ENCODE measurements at places on chromosomes 16 and 17.

DNA sequence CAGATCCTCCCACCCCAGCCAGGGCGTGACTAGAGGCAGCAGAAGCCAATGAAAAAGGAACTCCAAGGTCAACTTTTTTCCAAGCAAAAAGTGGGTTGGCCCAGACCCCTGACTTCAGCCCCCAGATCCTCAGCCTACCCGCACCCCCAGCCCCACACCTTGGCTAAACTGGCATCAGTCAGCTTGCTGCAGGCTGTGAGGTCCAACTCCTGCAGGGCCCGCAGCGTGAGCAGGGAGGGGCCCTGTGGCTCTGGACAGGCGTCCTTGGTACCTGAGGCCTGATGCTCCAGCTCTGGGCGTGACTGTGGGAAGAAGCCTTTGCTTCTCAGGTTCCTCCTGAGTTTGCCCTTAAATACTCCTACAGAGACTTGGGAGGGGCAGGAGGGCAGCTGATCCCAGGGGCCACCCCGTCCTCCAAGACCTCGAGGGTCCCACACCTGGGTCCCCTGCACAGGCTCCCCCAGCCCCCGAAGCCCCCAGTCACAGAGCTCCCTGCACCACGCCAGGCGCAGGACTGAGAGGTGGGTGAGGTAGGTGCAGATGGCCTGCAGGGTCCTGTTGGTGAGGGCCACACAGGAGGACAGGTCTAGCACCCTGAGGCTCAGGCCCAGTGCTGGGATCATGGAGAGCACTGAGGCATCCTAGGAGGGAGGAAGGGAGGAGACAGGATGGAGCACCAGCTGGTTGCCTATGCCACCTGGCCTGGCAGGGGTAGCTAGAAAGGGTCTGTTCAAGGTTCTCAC, 9.4 kb downstream of the ELMO3 start:
- no peak for DNase-seq

DNA sequence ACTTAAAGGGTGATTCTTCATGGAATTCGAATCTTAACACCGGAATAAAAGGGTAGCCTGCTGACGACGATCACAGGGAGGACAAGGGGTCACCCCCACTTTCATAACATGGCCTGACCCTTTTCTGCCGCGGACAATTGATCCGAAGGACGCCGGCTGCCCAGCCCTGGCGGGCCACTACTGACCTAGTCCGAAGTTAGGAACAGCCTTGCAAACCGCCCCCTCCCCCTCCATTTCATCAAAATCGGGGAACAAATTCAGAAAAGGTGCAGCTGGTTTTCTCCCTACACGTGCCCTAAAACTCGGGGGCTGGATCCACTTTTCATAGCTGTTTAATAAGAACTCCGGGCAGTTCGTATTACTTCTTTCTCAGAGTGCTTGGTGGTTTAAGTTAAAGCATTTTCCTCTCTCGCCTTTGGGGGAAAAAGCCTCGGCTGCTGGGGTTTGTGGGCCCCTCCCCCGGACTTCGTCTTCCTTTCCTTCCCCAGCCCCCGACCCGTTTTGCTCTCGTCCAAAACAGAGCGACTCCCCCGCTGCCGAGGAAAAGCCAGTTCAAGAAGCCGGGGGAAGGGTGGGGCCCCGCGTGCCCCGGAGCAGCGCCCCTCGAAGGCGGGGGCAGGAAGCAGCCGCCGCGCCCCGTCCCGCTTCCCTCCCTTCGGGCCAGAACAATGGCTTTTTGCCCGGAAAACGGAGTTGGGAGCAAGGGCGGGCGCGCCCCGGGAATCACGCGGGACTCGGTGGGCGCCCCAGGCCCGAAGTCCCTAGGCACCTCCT, 641 bp upstream of the CBX2 start:
- DNase-seq: no peak

DNA sequence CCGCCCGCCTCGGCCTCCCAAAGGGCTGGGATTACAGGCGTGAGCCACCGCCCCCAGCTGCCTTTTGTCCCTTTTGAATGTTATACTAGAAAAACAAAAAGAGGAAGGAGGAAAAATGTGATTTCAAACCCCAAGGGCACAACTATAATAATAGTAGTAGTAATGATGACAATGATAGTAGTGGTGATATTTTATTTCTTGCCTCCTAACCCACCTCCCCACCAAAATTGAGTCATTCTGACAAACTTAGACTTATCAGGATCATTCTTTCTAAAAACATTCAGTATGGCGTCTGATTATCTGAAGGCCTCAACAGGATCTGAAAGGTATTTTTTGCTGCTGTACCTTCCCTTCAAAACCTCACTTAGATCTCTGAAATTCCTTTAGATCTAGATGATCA, 13.6 kb downstream of the GPATCH8 start:
- no peak for DNase-seq

DNA sequence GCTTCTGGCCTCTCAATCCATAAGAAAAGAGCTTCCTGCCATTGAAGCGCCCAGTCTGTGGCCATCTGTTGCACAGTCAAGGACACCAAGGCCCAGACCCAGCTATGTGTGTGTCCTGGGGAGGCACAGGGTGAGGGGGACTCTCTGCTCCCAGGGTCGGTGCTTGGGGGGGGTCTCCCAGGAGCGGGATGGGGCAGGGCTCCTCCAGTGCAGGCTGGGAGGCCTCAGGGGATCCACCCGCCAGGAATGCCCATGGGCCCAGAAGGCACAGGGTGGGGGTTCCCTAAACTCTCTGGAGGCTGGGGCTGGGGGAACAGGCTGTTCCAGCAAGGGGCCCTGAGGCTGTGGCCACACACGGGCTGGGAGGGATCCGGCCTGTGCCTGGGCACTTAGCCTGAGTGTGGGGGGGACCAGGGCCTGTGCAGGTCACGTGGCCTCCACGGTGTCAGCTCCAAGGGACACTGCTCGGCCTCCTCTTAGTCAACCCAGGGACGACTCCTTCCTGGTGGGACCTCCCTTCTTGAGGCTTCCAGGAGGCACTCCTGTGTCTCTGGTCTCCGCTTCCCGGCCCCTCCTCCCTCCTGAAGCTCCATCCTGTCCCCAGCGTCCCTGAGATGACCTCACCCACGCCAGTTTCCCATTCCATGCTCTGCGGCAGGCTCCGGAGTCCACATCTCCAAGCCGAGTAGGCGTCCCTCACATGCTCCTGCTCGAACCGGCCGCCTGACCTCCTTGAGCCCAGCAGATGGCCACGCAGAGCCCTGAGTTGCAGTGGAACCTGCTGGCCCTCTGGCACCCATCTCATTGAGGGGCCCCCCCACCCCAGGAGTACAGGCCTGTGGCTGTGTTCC, 23.1 kb upstream of the BAHCC1 start:
- no peak for DNase-seq

DNA sequence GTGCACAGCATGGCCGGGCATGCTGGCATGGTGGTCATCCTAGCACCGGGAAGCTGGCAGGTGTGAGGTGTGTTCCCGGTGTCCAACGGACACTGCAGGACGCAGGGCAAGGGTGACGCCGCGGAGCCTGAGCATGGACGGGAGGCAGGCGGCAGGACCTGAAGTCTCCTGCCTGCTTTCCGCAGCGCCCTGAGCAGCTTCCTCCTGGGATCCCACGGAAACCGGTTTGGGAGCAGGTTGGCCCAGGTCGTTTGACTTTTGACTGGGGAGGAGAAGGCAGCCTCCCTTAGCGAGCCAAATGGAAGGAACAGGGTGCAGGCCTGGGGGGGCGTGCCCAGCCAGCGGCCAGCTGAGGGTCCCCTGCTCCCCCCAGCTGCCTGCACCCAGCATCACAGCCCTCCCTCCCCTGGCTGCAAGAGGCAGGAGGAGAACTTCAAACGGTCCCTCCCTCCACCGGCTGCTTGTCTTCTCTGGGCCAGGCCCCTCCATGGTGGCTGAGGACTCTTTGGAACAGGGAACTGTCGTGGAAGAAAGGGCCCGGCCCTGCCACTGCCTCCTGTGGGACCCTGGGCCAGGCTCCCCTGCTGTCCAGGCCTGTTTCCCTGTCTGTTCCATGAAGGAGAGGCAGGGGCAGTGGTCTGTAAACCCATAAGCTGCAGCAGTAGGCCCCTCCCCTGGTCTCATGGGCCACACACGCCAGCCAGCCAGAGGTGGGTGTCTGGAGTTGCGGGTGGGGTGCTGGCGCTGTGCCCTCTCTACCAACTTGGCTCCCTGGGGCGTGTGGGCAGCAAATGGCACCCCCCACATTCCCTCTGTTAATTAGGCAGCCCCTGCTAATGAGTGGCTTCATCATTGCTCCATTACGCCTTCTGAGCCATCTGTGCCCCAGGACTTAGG, 7.8 kb upstream of the ADGRG1 start:
- no peak for DNase-seq

DNA sequence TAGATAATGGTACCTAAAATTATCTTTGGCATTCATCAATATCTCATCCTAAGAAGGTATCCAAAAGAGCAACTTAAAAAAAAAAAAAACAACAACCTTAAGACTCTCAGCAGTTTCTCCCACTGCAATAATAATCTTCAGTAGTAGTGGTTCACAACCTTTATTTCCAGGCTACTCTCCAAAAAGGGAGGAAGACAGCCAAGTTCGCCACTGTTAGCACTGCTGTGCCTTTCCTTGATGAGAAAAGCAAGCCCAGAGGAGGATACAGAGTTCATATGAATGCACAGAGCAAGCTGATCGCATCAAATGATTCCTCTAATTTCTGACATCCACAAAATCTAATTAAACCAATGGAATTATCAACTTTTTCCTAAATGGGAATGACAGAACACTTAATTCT, 199.4 kb downstream of the AATF start:
- no peak for DNase-seq

DNA sequence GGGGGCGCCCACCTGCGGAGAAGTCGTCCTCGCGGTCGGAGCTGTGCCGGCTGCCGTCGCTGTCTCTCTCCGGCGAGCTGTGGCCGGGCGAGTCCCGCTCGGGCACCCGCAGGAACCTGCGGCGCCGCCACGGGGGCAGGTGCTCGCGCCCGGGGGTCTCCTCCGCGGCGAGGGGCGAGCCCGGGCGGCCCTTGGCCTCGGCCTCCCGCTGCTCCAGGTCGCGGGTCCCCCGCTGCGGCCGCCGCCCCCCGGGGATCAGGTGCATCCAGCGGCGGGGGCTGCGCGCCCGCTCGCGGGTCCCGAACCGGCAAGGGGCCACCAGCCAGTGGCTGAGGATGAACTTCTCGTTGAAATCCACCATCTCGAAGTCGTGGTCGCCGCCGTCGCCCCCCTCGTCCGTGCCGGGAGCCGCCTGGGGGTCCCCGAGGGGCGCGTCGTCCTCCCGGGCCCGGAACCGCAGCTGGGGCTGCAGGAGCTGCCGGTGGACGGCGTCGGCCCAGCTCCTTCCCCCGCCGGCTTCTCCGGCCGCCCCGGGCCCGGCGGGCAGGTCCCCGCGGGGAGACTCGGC, 41.4 kb upstream of the BHLHA9 start:
- no peak for DNase-seq

DNA sequence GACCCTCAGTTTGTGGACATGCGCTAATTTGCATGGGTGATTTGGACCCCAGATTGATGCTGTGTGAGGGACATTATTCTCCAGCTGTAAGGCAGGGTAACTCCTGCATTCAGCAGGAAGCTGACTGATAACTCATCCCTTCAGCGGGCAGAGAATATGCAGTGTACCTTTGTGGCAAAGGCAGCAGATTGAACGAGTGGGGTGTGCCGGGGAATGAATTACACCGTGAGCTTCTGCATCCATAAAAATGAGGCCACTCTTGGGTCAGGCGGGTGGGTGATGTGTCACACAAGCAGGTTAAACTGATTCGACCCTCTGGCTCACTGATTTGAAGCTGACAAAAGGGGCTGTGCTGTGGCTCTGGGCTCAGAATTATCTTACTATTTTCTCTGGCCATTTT, 128.9 kb upstream of the PMFBP1 start:
- DNase-seq: no peak

DNA sequence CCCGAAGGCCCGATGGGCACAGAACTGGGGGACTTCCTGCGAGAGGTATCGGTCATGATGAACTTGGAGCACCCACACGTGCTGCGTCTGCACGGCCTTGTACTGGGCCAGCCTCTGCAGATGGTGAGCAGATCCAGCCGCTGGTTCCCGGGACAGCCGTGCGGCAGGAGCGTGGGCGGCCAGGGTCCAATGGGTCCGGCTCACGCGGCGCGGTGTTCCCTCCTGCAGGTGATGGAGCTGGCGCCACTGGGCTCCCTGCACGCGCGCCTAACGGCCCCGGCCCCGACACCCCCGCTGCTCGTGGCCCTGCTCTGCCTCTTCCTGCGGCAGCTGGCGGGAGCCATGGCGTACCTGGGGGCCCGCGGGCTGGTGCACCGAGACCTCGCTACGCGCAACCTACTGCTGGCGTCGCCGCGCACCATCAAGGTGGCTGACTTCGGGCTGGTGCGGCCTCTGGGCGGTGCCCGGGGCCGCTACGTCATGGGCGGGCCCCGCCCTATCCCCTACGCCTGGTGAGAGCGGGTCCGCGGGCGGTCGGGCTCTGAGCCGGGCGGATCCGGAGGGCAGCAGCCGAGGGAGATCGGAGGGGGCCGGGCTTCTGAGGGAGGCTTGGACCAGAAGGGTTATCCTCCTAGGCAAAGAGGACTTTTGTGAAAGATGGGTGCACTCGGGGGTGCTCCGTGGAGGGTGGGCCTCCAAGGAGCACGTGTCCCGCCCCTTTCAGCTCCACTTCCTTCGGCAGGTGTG, 3.0 kb downstream of the TNK1 start:
- DNase-seq: peak; percentile 63

- no peak for DNase-seq
These were observed 1447.4 kb upstream of the GOT2 start for GRCh38 chr16:60181536-60181935.

- no peak for DNase-seq
These were observed 58.6 kb upstream of the TNRC6A start for GRCh38 chr16:24670623-24671454.

- no peak for DNase-seq
These were observed 23.0 kb downstream of the TSPOAP1 start for GRCh38 chr17:58305626-58306025.

GRCh38 chr17:79647456-79647915, 36.6 kb upstream of the RBFOX3 start:
- DNase-seq: no peak

DNA sequence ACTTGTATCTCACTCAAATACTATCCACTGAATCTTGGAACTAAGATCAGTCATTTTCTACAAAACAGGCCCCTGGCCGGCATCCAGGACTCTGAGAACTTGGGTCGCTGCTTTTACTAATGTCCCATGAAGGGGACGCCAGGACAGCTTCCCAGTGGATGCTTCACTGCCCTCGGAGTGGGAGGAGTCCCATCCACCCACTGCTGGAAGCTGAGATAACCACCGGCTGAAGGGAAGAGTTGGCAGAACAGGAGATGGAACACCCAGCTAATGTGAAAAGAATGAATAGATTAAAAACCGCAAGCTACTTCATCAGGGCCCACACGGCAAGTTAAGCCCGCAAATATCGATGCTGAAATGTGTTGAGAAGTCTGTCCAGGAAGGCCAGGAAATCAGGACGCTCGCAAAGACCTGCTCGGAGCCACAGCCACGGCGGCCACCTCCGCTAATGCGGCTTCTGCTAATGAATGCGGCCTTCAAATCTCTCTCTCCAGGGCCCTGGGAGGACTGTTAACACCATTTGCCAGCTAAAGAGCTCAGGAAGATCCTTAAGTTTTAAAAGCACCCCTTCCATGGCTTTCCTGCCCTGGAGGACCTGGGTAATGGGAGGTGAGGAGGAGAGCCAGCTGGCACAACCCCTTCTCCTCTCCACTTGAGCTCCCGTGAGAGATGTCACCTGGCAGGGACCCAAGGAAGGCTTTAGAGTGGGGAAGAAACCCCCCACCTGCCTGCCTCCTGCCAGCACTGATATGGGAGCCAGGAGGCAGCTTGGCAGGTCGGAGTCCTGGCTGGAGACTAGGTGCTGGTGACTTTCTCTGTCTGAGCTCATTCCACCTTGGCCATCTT, 226.6 kb upstream of the RPL38 start:
- no peak for DNase-seq
